ENCODE measurements at places on chromosomes 4 and X.

- DNase-seq = no peak
- no peak overlapping the region for H3K27ac ChIP-seq
- H3K4me3 ChIP-seq = no peak overlapping the region
- no peaks in the 10 kb centered on the region for H3K27me3 ChIP-seq
These were observed 62.3 kb downstream of the RTL9 start for GRCh38 chrX:110420771-110421499.

DNA sequence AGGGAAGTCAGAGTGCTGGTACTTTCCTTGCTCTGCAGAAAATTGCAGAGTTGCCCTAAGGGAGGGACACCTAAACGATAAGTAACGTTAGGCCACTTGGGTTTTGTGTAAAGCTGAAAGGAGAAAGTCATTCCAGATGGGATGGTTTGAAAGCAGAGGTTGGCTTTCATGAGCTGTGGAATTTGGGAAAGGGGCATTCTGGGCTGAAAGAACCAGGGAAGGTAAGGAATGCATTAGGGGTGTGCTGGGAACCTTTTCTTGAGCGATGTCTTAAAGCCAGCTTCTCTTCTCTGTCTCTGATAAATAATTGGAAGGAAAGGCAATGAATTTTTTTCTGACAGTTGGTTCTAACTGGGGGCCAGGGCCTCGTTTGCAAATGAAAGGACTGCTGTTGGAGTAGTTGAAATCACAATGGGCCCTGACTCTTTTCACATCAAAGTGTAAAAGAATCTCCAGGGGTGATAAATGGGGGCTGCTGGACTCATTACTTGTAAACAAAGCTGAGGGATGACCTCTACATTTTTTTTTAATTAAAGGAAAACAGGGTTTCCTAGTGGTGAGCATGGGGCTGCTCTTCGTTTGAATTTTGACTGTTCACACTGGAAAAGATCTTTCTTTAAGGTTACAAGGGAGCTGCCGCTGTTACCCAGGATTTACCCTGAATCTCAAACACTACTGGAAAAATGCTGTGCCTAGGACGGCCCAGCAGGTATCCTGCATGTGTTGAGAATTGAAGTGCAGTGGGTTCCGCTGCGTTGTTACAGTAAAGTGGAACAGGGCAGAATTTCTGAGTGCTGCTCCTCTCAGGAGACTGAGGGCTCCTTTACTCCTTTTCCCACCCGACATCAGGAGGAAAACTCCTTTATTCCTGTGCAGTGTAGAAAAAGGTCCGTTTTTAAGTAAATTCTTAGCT is 25.0 kb downstream of the AFF1 start:
- H3K4me1 ChIP-seq = peaks cover 18% of the 10 kb centered on the region
- no peaks in the 10 kb centered on the region for H3K27me3 ChIP-seq
- peak; percentile 58 for DNase-seq
- peak overlapping the region; percentile 85 for H3K27ac ChIP-seq
- peak overlapping the region; percentile 6 for H3K4me3 ChIP-seq

- no peak overlapping the region for H3K27ac ChIP-seq
- H3K27me3 ChIP-seq = no peaks in the 10 kb centered on the region
- DNase-seq = no peak
These were observed 70.9 kb downstream of the APBB2 start for GRCh38 chr4:41143311-41144039.

- no peak overlapping the region for H3K4me3 ChIP-seq
- H3K27ac ChIP-seq = no peak overlapping the region
- no peaks in the 10 kb centered on the region for H3K36me3 ChIP-seq
- no peaks in the 10 kb centered on the region for H3K27me3 ChIP-seq
- H3K4me1 ChIP-seq = no peaks in the 10 kb centered on the region
These were observed 211.7 kb downstream of the MAML3 start for GRCh38 chr4:139942241-139942640.

GRCh38 chr4:88014386-88014905 is 7.0 kb downstream of the PKD2 start:
- DNase-seq = no peak
- H3K36me3 ChIP-seq = peaks cover under 1% of the 10 kb centered on the region
- H3K27ac ChIP-seq = no peak overlapping the region
- no peak overlapping the region for H3K4me3 ChIP-seq
- H3K4me1 ChIP-seq = peaks cover 5% of the 10 kb centered on the region

GRCh38 chrX:8591501-8591900 is 126.9 kb downstream of the VCX3B start:
- no peaks in the 10 kb centered on the region for H3K4me1 ChIP-seq
- no peaks in the 10 kb centered on the region for H3K27me3 ChIP-seq
- no peak overlapping the region for H3K27ac ChIP-seq
- no peak for DNase-seq
- peaks cover 6% of the 10 kb centered on the region for H3K36me3 ChIP-seq

- peaks cover 19% of the 10 kb centered on the region for H3K4me1 ChIP-seq
- no peak for DNase-seq
These were observed 1.3 kb upstream of the SOWAHD start for GRCh38 chrX:119756926-119757635.

DNA sequence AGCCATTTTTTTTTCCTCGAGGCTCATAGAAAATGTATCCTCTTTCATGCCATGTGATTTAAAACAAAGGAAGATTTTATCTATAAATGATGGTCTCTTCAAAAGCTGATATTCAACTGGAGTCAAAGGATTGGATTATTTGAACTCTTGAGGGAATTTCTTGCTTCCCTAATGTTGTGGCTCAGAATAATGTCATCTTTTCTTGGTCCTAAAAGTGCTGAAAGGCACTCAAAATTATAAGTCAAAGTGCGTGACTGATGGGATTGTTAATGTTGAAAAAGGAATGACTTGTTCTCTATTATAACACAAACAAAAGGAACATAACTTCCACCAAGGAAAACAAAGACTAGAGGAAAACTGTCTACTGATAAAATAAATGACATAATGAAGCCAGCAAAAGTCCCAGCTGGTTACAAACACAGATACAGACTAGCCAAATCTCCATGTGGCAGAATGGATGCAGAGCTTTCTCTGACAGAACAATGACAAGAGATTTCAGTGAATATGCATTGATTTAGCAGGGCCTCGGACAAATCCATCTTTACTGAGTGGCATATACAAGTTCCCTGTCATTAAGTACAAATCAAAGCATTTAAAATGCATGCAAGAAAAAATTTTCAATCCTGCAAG is 552.6 kb downstream of the GBA3 start:
- DNase-seq = no peak
- no peak overlapping the region for H3K27ac ChIP-seq
- H3K27me3 ChIP-seq = no peaks in the 10 kb centered on the region
- no peaks in the 10 kb centered on the region for H3K36me3 ChIP-seq
- H3K4me1 ChIP-seq = no peaks in the 10 kb centered on the region
- no peak overlapping the region for H3K4me3 ChIP-seq

- no peaks in the 10 kb centered on the region for H3K36me3 ChIP-seq
- DNase-seq = no peak
- H3K4me1 ChIP-seq = no peaks in the 10 kb centered on the region
- no peak overlapping the region for H3K4me3 ChIP-seq
These were observed 167.5 kb downstream of the PRKX start for GRCh38 chrX:3545901-3546300.

DNA sequence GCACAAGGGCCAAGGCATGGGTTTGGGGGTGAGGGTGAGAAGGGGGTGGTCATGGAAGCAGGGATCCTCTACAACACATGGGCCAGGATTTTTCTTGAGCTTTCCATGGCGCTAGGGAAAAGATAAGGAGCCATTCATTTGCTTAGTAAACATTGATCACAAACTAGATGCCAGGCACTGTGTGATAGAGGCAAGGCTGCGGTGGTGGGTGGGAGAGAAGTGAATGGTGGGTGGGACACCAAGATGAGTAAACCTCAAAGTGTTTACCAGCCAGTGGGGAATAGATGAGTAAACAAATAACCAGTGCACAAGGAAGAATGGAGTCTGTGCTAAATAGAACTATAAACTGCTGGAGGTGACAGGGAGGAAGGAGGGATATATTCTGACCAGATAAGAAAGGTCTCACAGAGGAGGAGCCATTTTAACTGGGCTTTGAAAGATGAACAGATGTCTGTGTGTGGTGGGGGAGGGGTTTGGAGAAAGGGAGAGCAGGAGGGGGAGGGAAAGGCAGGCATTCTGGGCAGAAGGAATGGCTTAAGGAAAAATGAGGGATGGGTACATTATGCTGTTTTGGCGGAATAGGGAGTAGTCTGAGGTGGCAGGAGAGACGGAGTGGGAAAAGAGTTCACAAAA is 48.0 kb upstream of the LAS1L start:
- 0 out of 2 replicates have a peak, but pooled peaks cover 2% of the 10 kb centered on the region for H3K4me1 ChIP-seq
- no peak for DNase-seq
- H3K4me3 ChIP-seq = no peak overlapping the region
- no peak overlapping the region for H3K27ac ChIP-seq

DNA sequence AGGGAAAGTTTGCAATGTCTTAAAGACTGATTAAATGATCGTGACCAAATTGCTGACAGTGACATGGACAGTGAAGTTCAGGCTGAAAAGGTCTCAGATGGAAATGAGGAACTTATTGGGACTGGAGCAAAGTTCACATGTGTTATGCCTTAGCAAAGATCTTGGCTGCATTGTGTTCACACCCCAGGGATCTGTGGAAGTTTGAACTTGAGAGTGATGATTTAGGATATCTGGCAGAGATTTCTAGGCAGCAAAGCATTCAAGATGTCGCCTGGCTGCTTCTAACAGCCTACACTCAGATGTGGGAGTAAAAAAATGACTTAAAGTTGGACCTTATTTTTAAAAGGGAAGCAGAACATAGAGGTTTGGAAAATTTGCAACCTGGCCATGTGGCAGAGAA is 21.4 kb downstream of the SCARB2 start:
- peaks cover 28% of the 10 kb centered on the region for H3K36me3 ChIP-seq
- H3K27me3 ChIP-seq = no peaks in the 10 kb centered on the region
- no peak for DNase-seq
- no peaks in the 10 kb centered on the region for H3K4me1 ChIP-seq
- no peak overlapping the region for H3K4me3 ChIP-seq

DNA sequence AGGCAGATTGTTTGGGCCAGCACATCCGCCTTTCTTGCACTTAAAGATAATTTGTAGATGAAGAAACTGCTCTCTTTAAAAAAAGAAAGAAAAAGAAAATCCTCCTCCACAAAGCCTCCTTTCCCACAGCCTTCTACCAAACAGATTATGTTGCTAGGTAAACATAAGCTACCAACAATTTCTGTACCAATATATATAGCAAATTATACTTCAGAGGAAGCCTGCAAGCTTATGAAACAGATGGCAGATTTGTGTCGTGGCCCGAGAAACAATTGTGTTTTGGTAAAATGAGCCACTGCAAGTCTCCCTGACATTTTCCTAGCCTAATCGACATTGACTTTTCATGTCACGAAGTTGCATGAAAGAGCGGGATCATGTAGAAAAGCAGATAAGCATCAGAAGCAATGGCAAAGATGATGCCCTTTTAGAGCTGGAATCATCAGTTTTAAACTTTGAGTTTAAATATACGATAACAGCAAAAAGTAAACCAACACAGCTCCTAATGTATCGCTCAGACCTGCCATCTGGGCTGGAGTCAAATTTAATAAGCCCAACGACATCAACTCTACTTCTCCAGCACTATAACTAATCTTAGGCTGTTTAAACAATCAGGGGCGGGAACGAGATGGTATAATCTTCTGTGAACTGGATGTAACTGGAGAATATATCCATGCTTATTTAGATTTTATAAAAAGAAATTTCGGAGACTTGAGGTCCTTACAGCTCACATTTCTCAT is 94.9 kb upstream of the PLAC1 start:
- no peak for DNase-seq
- H3K4me1 ChIP-seq = no peaks in the 10 kb centered on the region
- no peak overlapping the region for H3K4me3 ChIP-seq
- no peak overlapping the region for H3K27ac ChIP-seq
- no peaks in the 10 kb centered on the region for H3K36me3 ChIP-seq
- H3K27me3 ChIP-seq = no peaks in the 10 kb centered on the region

- no peaks in the 10 kb centered on the region for H3K27me3 ChIP-seq
- H3K4me1 ChIP-seq = no peaks in the 10 kb centered on the region
- no peak overlapping the region for H3K4me3 ChIP-seq
- no peaks in the 10 kb centered on the region for H3K36me3 ChIP-seq
These were observed 34.1 kb downstream of the SMPX start for GRCh38 chrX:21723814-21724213.

DNA sequence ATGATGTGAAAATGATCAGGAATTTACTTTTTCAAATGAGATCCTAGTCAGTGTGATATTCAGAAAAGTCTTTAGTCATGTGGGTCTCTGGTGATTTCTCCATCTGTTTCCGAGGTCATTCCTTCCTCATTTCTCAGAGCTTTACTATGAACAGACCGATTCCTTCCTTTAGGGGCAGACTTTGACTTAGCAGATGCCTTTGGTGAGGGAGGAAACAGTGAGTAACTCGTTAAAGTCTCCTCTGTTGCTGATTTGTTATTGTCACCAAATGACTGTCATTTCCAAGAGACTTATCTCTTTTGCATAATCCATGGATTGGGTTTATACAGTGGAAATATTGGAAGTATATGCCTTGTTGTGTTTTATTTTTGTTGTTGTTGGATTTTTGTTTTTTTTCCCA is 76.2 kb upstream of the CD99 start:
- no peaks in the 10 kb centered on the region for H3K27me3 ChIP-seq
- H3K27ac ChIP-seq = no peak overlapping the region
- no peak overlapping the region for H3K4me3 ChIP-seq
- peaks cover 64% of the 10 kb centered on the region for H3K36me3 ChIP-seq

DNA sequence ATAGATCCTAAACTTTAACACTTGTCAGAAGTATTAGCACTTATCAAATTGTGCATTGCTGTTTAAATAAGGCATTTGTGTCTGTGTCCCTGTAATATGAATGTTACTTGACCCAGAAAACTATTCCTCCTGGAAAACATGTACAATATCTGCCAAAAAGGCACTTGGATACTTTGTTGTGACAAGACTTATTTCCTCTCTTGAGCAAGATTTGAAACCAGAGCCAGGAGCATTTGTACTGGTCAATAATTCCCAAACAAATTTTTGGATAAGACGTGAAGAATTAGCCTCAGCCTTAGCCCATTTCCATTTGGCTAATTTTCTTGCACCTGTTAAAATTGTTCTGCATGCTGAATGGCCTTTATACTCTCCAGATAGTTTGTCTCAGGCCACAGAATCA is 176.3 kb upstream of the GK2 start:
- no peaks in the 10 kb centered on the region for H3K4me1 ChIP-seq
- no peak overlapping the region for H3K27ac ChIP-seq
- no peak for DNase-seq
- H3K27me3 ChIP-seq = no peaks in the 10 kb centered on the region

- DNase-seq = no peak
- H3K4me1 ChIP-seq = no peaks in the 10 kb centered on the region
- H3K4me3 ChIP-seq = no peak overlapping the region
- H3K27ac ChIP-seq = no peak overlapping the region
- peaks cover 12% of the 10 kb centered on the region for H3K36me3 ChIP-seq
These were observed 133.9 kb downstream of the EGF start for GRCh38 chr4:110046588-110047049.

DNA sequence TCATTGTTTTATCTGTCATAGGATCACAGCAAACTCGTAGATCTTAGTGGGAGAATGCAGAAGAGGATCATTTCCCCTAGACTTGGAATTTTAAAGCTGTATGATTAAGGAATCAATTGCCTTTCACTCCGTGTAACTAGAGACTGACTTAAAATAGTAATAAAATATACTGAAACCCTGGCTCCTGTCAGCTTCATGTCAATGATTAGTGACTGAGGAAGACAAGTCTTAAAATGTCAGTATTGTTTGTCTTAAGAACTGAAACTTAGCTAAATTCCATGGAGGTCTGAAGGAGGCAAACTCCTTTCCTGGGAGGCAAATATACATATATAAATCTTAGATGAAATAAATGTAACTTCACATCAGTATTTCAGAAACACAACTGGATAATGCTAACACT is 1016.7 kb upstream of the PCDH10 start:
- H3K27ac ChIP-seq = no peak overlapping the region
- no peaks in the 10 kb centered on the region for H3K36me3 ChIP-seq
- peaks cover 4% of the 10 kb centered on the region for H3K4me1 ChIP-seq
- no peaks in the 10 kb centered on the region for H3K27me3 ChIP-seq
- DNase-seq = no peak
